ENCODE measurements at places on chromosomes 6 and 20. TPM values are rescaled to one million over a fixed set of nuclear protein-coding genes. Genes with fewer than 3 reads are reported as not detected.

The RANBP9 gene
- 25.7 TPM for total RNA-seq

The CMTR1 gene
- 22.9 TPM for total RNA-seq

The GINS1 gene
- 7.7 TPM for total RNA-seq

The RFX6 gene
- not detected for total RNA-seq

The FGD2 gene
- 0.68 TPM for total RNA-seq

The APMAP gene
- total RNA-seq, result 98.8 TPM

The VPS52 gene
- total RNA-seq, result 32.3 TPM

The COL9A1 gene
- not detected for total RNA-seq

The LRP11 gene
- total RNA-seq, result 37.9 TPM

The MAN1A1 gene
- 11.0 TPM for total RNA-seq

All from kidney epithelial cell (primary cell).